ENCODE measurements at places on chromosomes 12 and 14.

DNA sequence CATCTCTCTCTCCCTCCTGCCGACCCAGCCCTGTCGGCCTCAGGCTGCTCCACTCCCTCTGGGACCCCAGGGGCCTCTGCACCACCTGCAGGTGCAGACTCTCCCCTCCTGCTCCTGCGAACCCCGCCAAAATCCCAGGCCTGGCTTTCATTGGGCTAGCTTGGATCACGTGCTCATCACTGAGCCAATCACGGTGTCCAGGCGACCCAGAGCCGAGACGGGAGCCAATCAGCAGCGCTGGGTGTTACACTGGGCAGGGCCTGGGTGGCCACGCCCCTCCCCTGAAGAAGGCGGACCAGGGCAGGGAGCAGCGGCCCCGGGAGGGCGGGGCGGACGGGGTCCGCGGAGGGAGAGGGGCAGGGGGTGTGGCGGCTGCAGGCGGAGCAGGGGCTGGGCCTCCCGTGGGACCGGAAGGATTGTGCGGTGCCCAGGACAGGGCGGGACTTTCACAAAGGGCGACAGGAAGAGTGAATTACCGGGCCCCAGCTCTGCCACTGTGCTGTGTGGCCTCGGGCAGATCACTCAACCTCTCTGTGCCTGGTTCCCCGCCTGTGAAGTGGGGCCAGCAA lies 66.6 kb upstream of the FBRSL1 start:
- H3K4me1 ChIP-seq = peaks cover 45% of the 10 kb centered on the region
- H3K27ac ChIP-seq = no peak overlapping the region
- DNase-seq = no peak
- H3K4me3 ChIP-seq = no peak overlapping the region

DNA sequence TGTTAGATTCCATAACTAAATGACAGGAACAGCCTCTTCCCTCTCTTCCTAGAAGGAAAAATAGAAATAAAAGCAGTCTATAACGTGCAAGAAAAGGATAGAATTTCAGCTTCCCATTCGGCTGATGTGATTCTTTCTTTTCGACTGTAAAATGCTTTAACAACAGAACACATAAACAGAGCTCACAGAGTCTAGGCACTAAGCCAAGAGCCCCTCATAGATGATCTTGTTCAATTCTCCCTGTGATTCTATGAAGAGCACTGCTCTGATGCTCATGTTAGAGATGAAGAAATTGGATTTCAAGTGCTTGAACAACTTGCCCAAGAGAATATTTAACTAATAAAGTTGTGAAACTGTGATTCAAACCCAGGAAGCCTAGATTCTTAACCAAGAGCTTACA lies 232.7 kb downstream of the RPAP3 start:
- no peak overlapping the region for H3K4me3 ChIP-seq
- H3K36me3 ChIP-seq = peaks cover 5% of the 10 kb centered on the region
- no peak for DNase-seq
- no peak overlapping the region for H3K27ac ChIP-seq
- H3K4me1 ChIP-seq = no peaks in the 10 kb centered on the region
- peaks cover 19% of the 10 kb centered on the region for H3K27me3 ChIP-seq

- DNase-seq = no peak
- H3K4me1 ChIP-seq = peaks cover 4% of the 10 kb centered on the region
- no peak overlapping the region for H3K4me3 ChIP-seq
Observed at GRCh38 chr14:61925732-61926435, 163.7 kb downstream of the SNAPC1 start.

GRCh38 chr12:18799561-18799960 lies 61.6 kb downstream of the CAPZA3 start:
- H3K27me3 ChIP-seq = no peaks in the 10 kb centered on the region
- H3K4me3 ChIP-seq = no peak overlapping the region
- H3K4me1 ChIP-seq = no peaks in the 10 kb centered on the region
- no peak overlapping the region for H3K27ac ChIP-seq

GRCh38 chr12:26119391-26119989 lies 5.3 kb downstream of the BHLHE41 start:
- H3K27ac ChIP-seq = peak overlapping the region; percentile 4
- H3K4me1 ChIP-seq = peaks cover 51% of the 10 kb centered on the region
- H3K4me3 ChIP-seq = no peak overlapping the region
